ENCODE measurements at places on chromosomes 4 and X.

GRCh38 chr4:149980121-149980682 lies 98.0 kb upstream of the DCLK2 start:
- no peak for DNase-seq

DNA sequence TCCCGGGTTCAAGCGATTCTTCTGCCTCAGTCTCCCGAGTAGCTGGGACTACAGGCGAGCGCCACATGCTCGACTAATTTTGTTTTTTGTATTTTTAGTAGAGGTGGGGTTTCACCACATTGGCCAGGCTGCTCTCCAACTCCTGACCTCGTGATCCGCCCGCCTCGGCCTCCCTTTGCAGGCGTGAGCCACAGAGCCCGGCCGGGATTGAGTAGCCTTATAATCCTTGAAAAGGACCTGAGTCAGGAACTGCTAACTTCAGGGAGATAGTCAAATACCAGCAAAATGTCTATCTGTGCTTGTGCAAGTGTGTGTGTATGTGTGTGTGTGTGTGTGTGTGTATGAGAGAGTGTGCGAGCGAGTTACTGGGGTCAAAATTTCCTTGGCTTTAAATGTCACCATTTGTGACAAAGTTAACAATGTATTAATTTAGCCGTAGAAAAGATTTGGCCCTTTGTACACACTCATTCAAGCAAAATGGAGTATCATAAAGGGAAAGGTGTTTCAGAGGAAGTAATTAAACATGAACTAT lies 1.8 kb upstream of the KDM6A start:
- DNase-seq = no peak

GRCh38 chr4:48262926-48263325 lies 6.7 kb downstream of the TEC start:
- peak; percentile 24 for DNase-seq

DNA sequence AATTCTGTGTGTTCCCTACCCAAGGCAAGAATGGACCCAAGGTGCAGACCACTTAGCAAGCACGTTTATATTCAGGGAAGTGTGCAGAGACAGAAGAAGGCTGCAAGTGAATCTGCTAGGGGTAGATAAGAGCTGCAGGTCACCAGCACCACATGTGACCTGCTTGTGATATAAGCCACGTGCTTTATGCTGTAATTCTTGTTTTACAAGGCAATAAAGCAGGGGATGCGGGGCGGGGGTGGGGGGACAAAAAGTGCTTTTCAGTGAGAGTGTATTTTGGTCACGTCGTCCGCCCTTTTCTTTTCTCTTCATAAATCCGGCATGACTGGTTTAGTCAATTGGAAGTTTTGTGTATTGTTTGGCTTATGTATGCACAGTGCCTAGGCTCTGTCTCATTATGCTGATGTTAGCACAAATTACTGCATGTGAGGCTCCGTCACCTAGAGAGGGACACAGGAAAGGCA lies 192.7 kb downstream of the RBMX2 start:
- no peak for DNase-seq

DNA sequence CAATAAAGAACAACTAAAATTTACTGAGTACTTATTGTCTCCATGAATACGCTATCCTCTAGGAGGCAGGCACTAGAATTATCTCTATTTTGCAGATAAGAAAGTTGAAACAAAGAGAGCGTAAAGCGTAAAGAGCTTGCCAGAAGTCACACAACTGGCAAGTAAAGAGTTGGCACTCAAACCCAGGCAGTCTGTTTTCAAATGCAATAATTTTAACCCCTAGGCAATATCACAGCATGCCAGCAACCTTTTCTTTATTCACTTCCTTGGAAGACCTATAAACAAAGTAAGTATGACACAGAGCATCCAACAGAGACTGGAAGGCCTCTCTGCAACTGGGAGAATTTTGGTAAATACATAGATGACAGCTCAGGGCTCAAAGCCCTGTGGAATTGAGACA lies 23.2 kb upstream of the AMELX start:
- no peak for DNase-seq

DNA sequence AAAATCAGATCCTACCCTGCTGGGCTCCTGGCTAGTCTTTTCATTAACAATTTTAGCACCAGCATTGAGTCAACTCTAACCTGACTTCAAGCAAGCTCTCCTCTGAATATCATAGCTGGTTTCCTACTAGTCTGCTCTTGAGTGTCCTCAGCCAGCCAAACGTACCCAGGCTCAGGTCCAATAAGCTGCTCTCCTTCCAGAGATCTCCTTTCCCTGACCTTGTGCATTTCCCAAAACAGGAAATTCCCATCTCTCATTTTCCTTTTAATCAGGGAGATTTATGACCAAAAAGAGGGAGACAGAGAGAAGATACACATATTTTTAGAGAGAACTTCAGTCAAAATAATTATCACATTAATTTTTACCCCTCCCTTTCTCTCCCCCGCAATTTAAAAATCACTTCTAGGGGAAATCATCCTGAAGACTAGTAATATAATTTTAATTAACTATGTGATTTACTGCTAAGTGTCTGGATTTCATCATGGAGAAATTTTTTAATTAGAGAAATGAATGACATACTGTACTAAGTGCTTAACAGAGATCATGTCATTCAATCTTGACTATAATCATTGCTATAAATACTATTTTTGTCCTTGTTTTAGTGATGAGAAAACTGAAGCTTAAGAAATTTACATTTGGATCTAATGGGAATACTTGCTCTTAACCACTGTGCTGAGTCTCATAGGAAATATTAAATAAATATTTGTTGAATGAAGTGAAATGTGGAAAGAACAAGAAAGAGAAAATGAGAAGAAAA lies 421.7 kb upstream of the INTU start:
- DNase-seq = no peak

- no peak for DNase-seq
Observed at GRCh38 chr4:2432004-2432403, 13.2 kb downstream of the CFAP99 start.

DNA sequence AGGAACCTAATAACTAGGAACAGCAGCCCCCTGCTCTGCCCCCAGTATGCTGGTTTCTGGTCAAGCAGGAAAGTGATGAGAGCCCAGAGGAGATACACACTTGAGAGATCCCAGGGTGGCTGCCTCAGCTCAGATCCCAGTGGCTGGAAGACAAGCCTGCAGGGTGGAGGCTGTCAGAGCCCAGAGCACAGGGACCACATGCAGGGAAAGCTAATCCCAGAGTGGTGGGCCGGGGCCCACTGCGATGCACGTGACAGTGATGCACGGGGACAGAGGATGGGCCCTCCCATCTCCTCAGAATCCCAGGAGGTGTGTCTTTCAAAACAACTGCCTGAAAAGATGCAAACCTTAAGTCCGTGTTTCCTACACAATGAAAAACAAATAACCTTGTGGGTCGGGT lies 29.1 kb upstream of the CRMP1 start:
- DNase-seq = no peak

DNA sequence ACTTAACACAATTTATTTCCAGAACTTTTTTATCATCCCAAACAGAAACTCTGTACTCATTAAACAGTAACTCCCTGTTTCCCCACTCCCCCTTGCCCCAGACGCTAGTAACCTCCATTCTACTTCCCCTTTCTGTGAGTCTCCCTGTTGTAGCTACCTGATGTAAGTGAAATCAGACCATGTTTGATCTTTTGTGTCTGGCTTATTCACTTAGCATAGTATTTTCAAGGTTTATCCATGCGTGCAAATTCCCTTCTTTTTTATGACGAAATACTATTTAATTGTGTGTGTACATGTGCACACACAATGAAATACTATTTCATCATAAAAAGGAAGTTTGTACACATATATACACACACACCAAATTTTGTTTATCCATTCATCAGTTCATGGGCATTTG lies 5.2 kb downstream of the PKD2 start:
- no peak for DNase-seq

DNA sequence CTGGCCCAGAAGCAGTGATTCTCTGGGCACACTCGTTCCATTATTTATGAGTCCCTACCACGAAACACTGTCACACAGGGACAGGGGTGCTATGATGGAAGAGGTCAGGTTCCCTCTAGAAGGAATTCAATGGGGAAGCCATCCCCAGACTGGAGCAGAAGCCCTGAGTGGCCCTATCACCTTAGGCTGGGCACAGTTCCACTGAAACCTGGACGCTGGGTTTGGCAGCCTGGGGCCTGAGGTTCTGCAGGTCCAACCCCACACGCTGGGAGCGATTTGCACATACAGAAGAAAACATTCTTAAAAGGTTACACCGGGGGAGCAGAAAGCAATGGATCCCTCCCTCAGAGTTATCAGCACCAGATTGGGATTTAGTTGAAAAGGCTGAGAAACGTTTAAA lies 63.3 kb downstream of the PHKA2 start:
- DNase-seq = no peak

DNA sequence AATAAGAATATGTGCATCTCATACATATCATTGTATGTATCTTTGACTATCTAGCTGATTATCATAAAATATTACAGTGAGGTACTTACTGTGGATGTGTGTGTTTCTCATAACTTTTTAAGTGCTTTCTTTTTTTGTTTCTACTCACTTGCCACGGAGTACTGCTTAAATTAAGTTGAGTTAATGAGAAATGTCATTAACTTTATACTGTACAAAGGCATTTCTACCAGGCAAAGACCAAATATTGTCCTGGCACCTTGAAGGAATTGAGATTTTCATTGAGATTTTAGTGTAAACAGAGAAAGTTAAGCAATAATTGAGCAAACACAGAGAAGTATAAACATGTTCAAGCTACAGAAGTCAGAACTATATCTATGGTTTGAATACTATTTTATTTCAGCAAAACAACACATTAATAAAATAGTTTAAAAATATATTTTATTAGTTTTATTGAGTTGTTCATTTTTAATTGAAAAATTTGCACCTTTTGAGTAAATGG lies 1750.0 kb downstream of the PCDH7 start:
- no peak for DNase-seq

- no peak for DNase-seq
Observed at GRCh38 chrX:37474478-37474877, 97.0 kb upstream of the LANCL3 start.

GRCh38 chr4:1731180-1731579 lies 9.9 kb downstream of the TACC3 start:
- DNase-seq = no peak

DNA sequence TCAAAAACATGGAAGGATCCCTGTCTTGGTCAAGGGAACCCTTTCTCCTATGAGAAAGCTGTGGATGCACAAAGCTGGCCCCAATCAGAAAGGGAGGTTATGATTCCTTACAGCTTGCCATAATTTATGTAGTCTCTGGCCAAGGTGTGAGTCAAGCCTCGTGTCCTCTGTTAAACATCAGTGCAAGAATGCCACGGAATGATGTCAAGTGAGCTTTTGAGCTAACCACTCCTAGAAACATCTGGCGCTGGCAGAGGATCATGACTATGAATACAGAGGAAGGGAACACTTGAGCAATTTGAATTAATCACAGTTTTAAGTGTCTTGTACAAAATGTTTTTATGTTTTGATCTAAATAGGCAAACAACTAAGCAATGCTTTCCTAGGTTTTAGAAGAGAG lies 51.5 kb upstream of the RAP2C start:
- peak; percentile 56 for DNase-seq

DNA sequence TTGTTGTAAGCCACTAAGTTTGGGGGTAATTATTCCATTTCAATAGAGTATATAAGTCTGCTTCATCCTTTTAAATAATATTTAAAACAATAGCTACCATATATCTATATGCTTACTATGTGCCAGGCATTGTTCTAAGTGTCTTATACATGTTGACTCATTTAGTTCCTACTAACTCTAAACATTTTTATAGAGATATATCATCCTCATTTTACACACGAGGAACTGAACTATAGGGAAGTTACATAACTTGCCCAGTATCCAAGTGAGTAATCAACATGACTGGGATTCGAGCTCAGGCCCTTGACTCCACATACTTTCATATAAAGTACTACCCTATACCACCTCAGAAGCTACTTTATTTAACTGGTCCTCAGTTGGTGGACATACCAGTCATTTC lies 175.3 kb upstream of the RAI2 start:
- DNase-seq = no peak

- no peak for DNase-seq
Observed at GRCh38 chrX:17741123-17741511, 3.8 kb downstream of the SCML1 start.

- DNase-seq = no peak
Observed at GRCh38 chr4:112927544-112927943, 121.9 kb upstream of the ANK2 start.

- no peak for DNase-seq
Observed at GRCh38 chr4:97370568-97370967, 772.7 kb downstream of the STPG2 start.

DNA sequence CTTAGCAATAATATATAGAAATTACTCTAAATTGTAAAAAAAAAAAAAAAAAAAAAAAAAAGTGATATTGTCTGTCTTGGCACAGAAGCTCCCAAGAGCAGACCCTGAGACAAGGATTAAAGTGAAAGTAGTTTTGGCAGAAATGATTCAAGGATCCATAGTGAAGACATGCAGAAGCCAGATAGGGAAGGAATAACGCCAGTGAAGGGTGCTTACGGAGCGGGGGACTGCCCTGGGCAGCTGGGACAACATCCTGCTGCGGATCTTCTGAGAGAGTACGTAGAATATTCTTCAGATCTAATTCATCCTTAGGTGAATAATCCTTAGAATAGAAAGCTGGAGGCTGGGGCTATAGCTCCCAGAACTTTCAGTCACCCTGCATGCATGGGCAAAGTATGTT lies 39.8 kb downstream of the ARHGAP24 start:
- DNase-seq = no peak
